Cortex of kidney (tissue), 1 donor: ENCODE measurements at places on chromosomes 2 and 18.

GRCh38 chr2:205937211-205937610 is 148.8 kb downstream of the INO80D start:
- DNase-seq: no peak

DNA sequence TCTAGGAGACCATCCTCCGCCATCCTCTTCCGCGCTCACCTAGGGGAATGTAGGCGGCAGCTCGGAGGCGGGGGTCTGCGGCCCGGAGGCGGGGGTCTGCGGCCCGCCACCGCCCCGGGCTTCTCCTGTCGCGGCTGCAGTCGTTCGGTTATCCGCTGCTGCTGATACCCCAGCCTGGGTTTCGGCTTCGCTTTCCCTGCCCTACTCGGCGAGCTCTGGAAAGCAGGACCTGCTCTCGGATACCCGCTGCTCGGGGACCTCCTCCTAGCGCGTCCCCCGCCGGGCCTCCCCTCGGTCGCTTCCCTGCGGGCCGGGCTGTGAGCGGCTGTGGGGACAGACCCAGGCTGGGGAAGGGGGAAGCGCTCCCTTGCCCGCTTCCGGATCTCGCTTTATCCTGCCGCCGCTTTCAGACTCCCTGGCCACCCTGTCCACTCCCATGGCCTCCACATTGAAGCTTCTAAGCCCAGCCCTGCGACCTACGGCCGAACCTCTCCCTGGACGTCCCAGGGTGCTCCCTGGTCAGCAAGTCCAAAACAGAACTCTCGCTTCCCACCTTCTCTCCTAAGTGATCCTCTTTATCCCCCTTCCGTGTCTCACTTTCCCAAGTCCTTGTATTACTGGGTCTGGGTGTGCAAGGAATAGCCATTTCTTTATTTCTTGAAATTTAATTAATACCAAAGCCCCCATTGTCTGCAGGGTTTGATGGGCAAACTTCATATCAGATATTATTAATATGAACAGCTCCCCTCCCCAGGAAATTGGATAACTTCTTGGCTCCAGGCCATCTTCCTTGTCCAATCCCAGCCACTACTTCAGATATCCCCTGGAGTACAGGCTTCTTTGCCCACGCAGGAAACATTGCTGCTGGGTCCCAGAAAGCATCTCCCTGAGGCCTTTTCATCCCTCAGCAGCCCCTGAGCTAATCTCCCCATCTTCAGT is 769 bp downstream of the FKBP1B start:
- DNase-seq: no peak

DNA sequence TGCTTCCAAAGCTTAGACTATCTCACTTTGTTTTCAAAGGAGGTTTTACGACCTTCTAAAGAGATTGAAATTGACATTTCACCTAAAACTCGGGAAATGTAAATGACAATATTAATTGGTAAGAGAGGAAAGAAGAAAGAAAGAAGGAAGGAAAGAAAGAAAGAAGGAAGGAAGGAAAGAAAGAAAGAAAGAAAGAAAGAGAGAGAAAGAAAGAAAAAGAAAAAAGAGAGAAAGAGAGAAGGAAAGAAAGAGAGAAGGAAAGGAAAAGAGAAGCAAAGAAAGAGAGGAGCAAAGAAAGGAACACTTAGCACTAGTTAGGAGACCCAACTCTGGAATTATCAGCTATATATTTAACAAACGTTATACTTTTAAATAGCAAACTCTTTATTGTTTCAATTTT is 3.7 kb downstream of the GKN1 start:
- no peak for DNase-seq

GRCh38 chr2:69997015-69997830 is 35.8 kb upstream of the ASPRV1 start:
- DNase-seq: no peak

DNA sequence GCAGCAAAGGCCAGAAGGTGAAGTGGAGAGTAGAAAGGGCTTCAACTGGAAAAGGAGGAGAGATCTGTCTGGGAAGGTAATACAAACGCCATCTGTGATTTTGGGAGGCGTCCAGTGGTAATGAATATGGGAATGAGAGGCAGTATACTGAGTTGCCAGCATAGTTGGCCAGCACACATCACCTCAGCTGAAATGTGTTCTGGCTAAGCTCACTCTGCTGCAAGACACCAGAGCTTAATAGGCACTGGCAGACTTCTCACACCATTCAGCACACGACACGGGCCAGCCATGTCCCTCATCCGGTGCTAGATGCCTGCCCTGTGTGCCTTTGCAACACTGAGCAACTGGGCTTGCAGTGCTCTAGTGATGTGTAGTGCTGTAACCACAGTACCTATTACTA is 277.1 kb downstream of the PIEZO2 start:
- no peak for DNase-seq

DNA sequence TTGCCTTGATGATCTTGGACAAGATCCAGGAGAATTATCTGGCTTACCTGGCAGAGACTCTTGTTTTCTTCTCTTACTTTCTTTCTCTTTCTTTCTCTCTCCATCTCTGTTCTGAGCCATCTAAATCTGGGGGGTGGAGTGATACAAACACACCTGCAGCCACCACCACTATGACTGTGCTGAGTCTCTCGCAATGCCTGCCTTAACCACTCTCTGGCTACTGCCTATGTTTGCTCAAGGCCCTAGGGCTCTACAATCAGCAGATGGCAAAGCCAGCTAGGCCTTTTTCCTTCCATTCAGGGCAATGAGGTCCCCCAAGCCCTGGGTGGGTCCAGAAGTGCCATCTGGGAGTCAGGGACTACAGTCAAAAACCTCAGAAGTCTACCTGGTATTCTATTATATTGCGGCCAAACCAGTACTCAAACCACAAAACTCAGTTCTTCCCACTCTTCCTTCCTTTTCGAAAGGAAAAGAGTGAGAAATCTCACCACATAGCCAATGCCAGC is 978.9 kb upstream of the NXPH2 start:
- DNase-seq: no peak

- no peak for DNase-seq
Measured at GRCh38 chr2:240596491-240596931, 10.0 kb downstream of the CAPN10 start.

GRCh38 chr2:45992741-45993475 is 304.3 kb upstream of the EPAS1 start:
- no peak for DNase-seq

DNA sequence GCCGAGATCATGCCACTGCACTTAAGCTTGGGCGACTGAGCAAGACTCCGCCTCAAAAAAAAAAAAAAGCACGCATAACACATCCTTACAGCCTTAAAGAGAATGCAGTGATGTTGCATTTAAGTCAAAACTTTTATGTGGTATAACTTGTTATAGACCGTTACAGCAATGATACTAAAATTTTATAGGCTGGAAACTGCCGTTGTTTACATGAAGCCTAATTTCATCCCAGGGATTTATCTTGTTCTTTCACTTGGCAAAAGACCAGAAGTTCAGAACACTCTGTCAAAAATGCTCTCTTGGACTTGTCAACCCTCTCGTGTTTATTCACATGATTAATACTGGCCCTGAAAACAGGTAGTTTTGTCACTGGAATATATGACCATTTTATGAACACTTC is 7.4 kb downstream of the GNAL start:
- DNase-seq: no peak

DNA sequence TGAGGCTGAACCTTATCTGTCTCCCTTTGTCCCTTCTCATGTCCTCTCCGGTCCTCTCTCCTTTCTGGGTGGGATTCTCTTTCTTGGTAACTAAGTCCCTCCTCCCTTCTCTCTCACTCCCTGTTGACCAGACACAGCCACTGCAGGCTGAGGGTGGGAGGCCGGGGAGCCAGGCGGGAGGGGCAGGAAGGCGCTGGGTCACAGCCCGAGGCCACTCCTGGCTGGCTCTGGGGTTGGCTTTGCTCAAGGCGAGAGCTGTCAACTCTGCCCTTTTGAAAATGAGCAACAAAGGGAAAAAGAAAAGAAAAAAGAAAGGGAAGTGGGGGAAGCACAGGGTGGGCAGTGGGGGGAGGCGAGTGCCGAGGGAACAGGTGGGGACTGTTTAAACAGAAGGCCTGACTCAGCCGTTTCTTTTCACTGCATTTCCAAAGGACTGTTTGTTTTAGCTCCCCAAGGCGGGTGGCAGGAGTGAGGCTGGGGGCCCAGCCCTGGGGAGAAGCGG is 70.5 kb upstream of the IGFBP5 start:
- no peak for DNase-seq

- no peak for DNase-seq
Measured at GRCh38 chr2:158213773-158214172, 112.1 kb downstream of the UPP2 start.

DNA sequence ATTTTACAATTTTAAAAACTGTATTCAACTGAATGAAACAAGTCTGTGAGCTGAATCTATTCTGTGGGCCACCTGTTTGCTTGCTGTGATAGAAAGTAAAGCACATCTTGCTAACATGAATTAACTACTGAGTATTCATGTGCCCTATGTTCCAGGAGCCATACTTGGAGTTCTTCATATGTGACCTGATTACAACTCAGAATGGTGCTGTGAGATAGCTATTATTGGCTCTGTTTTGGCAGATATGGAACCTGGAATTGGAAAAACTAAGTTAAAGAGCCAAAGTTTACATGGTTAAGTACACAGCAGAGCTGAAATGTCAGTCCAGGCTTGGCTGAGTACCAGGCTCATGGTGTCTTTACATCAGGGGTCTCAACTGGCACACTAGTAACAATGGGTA is 253.7 kb downstream of the AGPS start:
- no peak for DNase-seq

GRCh38 chr2:18703555-18703954 is 114.2 kb upstream of the NT5C1B start:
- no peak for DNase-seq

GRCh38 chr2:120786038-120786960 is 50.6 kb downstream of the GLI2 start:
- DNase-seq: no peak

DNA sequence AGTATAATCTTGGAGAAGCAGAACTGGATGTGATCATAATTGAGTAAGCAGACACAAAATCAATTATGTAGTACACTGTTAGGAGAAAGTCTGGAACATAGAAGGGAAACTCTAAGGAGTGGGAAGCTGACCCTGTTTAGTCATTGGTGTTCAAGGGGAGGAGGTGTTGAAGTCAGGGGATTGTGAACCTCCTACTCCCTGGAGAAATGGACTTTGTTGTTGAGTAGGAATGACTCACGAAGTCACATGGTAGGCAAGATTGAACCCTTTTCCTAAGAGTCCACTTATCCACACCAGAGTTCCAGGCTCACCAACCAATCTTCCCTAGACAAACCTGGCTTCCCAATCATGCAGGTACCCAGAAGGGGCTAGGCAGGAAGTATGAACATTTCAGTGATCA is 81.0 kb upstream of the BCL11A start:
- DNase-seq: no peak

GRCh38 chr2:157443090-157443489 is 799 bp downstream of the CYTIP start:
- no peak for DNase-seq

DNA sequence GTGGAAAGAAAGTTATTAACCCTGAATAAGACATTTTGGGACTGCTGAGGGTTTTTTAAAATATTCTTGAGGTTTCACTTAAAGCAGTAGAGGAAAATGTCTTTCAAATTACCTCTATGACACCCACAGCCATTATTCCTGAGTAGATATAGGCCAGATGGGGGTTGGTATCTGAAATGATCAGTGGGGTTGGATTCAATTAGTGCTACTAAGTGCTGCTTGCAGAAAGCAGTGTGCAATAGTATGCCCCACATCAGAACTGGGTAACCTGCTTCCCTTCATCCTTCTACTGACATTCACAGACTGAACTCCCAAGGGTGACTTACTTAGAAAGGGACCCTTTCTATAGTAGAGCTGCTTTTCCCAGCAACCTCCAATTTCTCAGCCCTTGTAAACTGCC is 7.3 kb upstream of the ETAA1 start:
- no peak for DNase-seq

DNA sequence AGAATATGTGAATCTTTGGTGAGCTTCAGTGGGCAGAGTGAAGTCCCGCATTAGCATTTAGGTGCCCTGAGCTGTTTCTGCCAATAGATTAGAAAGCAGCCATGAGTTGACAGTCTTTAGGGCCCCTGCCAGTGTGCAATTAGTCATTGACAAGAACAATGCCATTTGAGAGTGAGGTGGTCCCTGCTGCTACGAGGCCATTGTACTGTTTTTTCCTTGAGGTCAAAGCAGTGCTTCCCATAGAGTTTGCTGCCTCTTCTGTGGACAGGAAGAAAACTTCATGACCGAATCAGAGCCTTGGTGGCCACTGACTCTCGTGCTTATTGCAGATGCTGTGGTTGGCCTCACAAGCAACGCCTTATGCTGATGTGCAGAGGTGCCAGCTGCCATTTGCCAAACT is 102.7 kb downstream of the SH3BP4 start:
- no peak for DNase-seq

DNA sequence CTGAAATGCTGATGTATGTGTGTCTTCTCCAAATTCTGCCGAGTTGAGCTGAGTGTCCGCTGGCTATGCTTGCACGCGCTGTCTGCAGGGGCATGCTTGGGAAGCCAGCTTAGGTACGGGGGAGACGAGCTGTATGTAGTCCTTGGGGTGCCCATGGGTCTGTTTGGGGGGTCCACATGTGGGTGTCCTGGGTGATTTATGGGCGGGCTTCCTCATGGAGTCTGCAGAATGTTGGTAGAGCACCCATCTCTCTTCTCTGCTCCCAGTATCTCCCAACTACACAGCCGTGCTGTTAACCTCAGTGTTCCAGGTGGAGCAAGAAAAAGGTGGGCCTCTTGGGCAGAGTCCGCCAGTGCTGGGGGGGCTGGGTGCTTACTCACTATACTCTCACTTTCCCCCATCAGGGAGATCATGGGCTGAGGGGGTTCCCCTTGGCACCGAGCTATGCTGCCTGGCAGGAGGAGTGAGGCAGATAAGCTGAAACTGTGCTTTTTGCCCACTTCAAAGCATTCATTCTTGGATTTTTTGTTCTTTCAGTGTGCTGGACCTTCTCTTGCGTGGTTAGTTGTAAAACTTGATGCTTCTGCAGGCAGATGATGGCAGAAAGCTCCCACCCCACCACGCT is 128.2 kb upstream of the ALKAL2 start:
- no peak for DNase-seq

- DNase-seq: no peak
Measured at GRCh38 chr2:71849607-71850305, 297.9 kb downstream of the CYP26B1 start.

- no peak for DNase-seq
Measured at GRCh38 chr18:10661317-10661716, 135.5 kb downstream of the NAPG start.

- no peak for DNase-seq
Measured at GRCh38 chr18:4658804-4659203, 203.7 kb upstream of the DLGAP1 start.

DNA sequence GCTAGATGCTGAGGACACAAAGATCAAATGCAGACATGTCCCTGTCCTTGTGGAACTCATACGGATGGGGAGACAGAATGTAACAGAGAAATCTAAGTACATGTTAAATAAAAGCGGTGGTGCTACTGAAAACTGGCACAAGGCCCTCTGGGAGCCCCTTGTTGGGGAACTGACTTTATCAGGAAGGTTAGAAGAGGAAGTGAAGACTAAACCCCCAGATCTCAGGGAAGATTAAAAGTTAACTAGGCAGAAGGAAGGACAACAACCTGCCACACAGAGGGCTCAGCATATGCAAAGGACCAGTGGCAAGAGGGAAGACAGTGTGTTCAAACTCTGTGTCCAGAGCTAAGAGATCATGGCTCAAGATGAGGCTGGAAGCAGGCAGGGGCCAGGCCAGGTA is 4.8 kb downstream of the CACNB4 start:
- DNase-seq: no peak

GRCh38 chr2:98913916-98914712 is 21.9 kb downstream of the CRACDL start:
- no peak for DNase-seq
